ENCODE measurements at places on chromosomes 7 and 10. TPM values are rescaled to one million over a fixed set of nuclear protein-coding genes. Genes with fewer than 3 reads are reported as not detected.

Gene TMEM229A
- 1.9 TPM for total RNA-seq

Gene CAV1
- total RNA-seq: 98.6 TPM

Gene COL13A1
- total RNA-seq: 8.1 TPM

Gene PRKG1
- 52.7 TPM for total RNA-seq

Gene ADAP1
- 11.3 TPM for total RNA-seq

Gene TMEM248
- 77.2 TPM for total RNA-seq

Gene CXCL12
- 117 TPM for total RNA-seq

Gene STEAP1B
- 1.6 TPM for total RNA-seq

Gene SSC4D
- 1.5 TPM for total RNA-seq

Gene VWDE
- total RNA-seq: 1.4 TPM

Gene TUBAL3
- 0.49 TPM for total RNA-seq

Gene ASIC3
- 4.4 TPM for total RNA-seq

Gene SLIT1
- 8.2 TPM for total RNA-seq

Gene FIS1
- total RNA-seq: 133 TPM

Gene GRM3
- 7.2 TPM for total RNA-seq

Gene OR6V1
- total RNA-seq: not detected

Gene KCND2
- 14.5 TPM for total RNA-seq

Gene TAS2R41
- not detected for total RNA-seq

Gene MYPN
- 7.0 TPM for total RNA-seq

Gene SLC18A3
- total RNA-seq: 1.3 TPM

Gene MEOX2
- 19.1 TPM for total RNA-seq
